Thoracic aorta (tissue), 2 donors: ENCODE measurements at places on chromosomes 3 and 15. TPM values are rescaled to one million over a fixed set of nuclear protein-coding genes. Genes with fewer than 3 reads are reported as not detected.

GRCh38 chr3:156518726-156519125, 36.2 kb downstream of the SSR3 start:
- DNase-seq, result no peak

DNA sequence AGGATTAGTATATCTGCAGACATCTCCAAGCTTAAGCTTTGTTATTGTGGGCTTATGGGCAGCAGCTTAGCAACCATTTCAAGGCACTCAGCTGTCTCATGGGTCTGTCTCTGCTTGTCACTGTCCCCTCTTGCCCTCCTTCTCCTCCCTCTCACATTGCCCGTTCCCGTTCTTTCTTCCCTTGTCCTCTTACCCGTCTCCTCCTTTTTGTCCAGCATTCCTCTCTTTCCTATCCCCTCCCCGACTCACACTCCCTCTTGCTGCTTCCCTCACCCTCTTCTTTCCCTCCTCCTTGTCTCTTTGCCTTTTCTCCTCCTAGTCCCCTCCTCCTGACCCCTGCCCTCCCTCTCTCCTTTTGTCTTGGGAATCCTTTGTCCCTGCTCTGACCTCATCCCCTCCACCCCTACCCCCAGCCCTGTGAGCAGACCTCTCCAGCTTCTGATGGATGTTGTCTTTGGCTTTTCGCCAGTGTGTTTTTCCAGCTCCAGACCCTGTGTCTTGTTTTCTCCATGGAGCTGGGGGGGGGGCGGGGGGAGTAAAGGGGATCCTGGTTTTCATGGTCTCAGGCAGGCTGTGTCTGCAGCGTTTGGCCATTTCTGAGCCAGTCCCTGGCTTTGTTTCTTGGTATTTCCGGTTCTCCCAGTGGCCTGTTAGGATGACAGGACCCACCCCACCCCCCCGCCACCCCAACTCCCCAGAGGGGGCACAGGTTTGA, 47.9 kb upstream of the TRAK1 start:
- DNase-seq, result no peak

DNA sequence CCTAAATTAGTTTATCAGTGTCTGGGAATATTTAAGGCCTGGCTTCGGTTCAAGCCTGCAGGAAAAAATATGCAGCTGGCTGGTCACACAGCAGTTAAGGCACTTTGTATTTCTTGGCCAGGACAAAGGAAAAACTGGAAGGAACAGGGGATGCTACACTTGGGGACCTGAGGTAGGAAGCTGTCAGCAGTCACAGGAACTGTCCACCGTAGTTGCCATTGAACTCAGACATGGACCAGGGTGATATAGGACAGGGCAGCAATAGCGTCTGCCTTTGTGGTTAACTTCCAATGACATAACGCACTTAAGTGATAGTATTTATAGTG, 49.1 kb downstream of the NR1D2 start:
- no peak for DNase-seq

- DNase-seq, result no peak
These were observed 17.1 kb downstream of the HEXA start for GRCh38 chr15:72358650-72359171.

- DNase-seq, result no peak
These were observed 9.2 kb downstream of the VILL start for GRCh38 chr3:37999836-38000235.

DNA sequence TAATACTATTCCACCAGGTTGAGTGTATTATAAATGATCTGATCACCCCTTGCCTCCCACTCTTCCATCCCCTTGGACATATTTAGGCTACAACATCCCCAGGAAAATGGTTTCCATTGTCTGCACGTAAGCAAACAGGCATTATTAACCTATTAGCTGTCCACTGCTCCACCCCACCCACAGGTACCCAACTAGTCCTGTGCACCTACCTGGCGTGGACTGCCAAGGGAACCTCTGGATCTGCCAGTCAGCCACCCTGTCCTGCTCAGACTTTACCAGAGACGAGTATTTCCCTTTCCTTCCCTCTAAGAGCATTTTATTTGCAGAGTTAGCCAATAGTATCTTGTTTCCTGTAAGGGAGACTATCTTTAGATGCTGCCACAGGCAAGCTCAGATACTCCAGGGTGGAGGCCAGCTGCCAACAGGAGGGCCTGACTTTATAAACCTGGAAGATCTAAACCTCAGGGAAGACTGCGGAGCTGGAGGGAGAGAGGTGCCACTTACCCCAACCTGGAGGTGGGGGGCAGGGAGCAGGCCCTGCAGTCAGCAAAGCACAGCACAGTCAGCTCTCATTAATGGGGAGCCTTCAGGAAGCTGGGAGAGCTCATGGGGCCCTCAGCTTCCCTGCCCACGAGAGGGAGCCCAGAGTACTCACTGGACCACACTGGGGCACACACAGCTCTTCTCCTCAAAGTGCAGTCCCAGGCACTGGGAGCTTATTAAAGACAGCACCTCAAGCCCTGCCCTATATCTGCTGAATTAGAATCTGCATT, at the start of gene CX3CR1:
Gene CX3CR1, minus strand, starts transcription at position 292 of the 773 bp plus-strand sequence. CDS start 13,527 bp downstream, outside the sequence.
- no peak for DNase-seq

- DNase-seq, result no peak
These were observed 64.4 kb upstream of the ACAN start for GRCh38 chr15:88738796-88739195.

- no peak for DNase-seq
These were observed 48.0 kb upstream of the TPRG1 start for GRCh38 chr3:189123595-189124387.

DNA sequence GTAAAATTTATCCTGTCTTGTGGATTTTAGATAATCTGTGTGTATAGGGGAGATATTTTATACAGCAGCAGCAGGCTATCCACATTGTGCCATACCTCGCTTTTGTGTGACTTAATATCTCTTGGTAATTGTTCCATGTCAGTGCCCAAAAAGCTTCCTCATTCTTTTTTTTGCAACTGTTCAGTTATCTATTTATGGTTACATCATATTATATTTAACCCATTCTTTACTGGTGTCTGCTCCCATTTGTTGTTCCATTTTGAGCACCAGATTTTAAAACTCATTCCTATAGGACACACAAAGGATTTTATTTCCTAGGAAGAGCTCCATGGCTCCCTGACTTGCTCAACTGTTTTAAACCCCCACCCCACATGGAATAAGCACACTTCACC, 86.3 kb upstream of the RASGRP1 start:
- DNase-seq, result no peak

- DNase-seq, result no peak
These were observed 399.3 kb downstream of the NLGN1 start for GRCh38 chr3:173796890-173797289.

Gene GP9
- not detected for total RNA-seq

Gene CLCN2
- 8.0 TPM for total RNA-seq

Gene ROPN1
- total RNA-seq, result not detected

Gene MKRN2
- total RNA-seq, result 35.7 TPM

Gene LTK
- total RNA-seq, result 0.35 TPM

Gene SLC12A8
- 4.1 TPM for total RNA-seq

Gene REC114
- total RNA-seq, result not detected
